ENCODE measurements at places on chromosomes 11 and 22.

GRCh38 chr11:79397252-79397651 is 43.6 kb downstream of the TENM4 start:
- no peak for DNase-seq

DNA sequence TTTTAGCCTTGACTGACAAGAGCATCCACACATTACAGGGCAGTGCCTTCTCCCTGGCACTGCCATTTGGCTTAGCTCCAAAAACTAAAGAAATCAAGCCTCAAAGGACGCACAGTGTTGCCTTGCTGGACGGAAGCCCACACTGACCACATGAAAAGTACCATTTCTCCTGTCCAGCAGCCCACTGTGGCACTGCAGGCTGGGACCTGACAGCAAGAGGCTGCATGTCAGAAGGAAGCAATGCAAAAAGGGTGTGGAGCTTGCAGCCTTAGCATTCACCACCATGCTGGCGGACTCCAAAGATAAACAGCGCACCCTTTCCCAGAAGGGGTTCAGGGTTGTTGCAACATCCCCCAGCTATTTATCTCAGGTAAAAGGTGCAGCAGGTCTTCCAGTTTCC is 109.3 kb upstream of the BMAL1 start:
- no peak for DNase-seq

- DNase-seq, result no peak
Observed at GRCh38 chr22:41177622-41178424, 27.3 kb upstream of the L3MBTL2 start.

GRCh38 chr11:62186195-62186594 is 3.8 kb upstream of the SCGB1D1 start:
- no peak for DNase-seq

DNA sequence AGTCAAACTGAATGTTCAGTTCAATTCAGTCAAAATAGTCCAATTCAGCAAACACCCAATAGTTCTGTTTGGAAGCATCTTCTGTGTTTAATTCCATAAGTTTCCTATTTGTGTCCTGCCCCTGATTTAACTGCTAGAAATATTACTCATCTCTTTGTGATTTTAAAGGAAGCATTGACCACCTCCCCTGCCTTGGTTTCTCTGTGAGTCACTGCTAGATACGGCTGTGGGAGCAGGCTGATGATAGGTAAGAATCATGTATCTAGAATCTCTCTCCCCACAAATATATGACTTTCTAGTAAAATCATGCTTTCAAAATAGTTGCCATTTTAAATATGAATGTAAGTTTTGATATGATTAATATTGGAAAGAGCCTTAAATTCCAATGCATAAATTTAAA is 888.5 kb downstream of the NTM start:
- no peak for DNase-seq

- DNase-seq, result no peak
Observed at GRCh38 chr11:69504576-69505335, 23.3 kb downstream of the LINC01488 start.

- DNase-seq, result no peak
Observed at GRCh38 chr11:45523760-45524159, 141.7 kb downstream of the CHST1 start.

DNA sequence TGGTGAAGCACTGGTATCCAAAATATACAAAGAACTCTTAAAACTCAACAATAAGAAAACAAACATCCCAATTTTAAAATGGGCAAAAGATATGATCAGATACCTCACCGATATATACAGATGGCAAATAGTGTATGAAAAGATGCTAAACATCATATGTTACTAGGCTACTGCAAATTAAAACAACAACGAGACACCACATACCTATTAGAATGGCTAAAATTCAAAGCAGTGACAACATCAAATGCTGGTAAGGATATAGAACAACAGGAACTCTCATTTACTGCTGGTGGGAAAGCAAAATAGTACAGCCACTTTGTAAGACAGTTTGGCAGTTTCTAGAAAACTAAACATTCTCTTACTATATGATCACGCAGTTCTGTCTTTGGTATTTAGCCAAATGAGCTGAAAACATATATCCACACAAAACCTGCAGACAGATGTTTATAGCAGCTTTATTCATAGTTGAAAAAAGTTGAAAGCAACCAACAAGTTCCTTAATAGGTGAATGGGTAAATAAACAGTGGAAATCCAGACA is 38.5 kb downstream of the SIK3 start:
- DNase-seq, result no peak

DNA sequence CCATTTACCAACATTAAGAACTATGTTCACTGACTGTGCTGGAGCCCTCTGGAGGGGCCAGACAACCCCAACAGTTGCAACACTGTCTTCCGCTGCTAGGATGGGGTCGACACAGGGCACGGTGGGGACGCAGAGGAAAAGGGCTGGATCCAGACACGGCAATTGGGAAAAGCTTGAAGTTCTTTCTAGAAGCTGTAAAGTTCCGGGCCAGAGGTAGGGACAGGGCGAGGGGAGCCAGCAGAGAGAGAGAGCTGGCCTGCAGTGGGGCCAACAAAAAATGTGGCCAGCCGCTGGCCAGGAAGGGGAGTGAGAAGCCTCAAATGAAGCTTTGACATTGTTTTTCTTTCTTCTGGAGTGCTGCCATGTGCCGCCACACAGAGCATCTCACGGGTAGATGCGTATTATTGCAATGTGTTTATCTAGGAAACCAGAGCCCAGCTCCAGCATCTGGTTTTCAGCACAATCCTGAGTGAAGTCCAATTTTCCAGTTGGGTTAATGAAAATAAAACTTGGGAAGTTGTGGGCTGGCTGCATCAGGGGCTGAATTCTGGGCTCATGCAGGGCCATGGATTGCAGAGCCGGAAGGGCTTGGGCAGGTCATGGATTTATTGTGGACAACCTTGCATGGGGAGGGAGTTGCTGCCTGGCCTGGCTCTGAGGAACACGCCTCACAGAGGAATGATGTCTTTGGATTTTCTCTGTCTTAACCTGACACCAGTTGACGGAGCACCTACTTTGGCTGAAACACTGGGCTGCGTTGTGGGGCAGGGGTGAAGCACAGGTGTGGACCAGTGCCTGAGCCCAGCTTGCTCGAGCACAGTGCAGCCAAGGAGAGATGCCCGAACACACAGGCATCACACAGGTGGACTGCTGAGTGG is 67.6 kb upstream of the AMPD3 start:
- peak; percentile 43 for DNase-seq

- no peak for DNase-seq
Observed at GRCh38 chr22:36443198-36443770, 38.2 kb downstream of the TXN2 start.

DNA sequence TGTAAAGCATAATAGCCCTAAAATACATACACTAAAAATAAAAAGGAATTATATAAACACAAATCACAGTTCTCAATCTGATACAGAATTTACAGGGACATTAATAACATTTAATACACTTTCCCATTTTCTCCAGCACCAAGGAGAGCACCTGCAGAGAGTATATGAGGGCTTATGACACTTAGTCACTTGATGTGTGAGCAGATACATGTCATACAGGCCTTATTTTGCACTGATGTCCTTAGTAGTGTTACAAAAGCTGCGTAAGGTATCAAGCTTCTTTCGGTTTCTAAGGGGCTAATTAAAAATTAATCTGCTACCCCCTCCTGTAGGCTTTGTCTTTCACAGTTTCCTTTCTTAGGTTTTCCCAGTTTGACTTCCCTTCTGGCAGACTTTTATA is 61.3 kb downstream of the TRIM44 start:
- DNase-seq, result no peak

DNA sequence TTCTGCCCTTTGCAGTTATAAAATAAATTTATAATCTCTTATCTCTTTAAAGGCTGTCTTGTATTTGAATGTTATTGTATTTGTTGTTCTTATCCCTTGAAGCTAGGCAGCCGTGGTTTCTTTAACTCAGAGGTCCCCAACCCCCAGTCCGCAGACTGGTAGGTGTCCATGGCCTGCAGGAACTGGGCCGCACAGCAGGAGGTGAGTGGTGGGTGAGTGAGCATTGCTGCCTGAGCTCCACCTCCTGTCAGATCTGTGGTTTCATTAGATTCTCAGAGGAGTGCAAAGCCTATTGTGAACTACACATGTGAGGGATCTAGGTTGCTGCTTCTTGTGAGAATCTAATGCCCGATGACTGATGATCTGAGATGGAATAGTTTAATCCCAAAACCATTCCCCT is 380.0 kb upstream of the CCDC90B start:
- DNase-seq, result no peak

- no peak for DNase-seq
Observed at GRCh38 chr11:14041565-14041964, 79.0 kb downstream of the SPON1 start.

- no peak for DNase-seq
Observed at GRCh38 chr11:60059521-60060240, 3.2 kb downstream of the MS4A3 start.

Data from heart right ventricle (tissue), 16 donors.